ENCODE measurements at places on chromosomes 1 and 21.
A peak's percentile ranks its signal among the peaks of the same experiment; 100 is the strongest.

DNA sequence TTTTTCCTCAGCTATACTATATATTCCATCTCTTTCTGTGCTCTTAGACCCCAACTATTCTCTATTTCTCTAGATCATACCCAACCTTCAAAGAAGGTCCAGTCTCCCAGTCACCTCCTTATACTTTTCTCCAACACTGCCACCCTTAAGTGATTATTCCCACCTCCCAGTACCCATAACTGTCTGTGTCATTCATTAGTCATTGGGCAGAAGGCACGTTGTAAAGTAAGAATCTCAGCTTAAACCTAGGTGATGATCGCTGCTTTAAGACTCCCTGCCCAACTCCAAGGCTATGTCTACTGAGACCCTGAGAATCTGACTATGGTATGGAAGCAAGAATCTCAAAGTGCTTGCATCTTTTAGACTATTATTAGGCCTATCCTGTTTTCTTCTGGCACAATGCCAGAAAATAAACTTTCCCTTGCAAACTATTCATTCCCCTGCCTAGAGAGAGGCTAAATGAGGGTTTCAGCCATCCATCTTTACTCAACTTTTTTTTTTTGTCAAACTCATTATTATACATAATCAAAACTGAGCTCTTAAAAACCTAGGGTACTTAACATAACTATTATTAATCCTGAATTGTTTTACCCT, 174.3 kb upstream of the DPT start:
- DNase-seq = no peak

DNA sequence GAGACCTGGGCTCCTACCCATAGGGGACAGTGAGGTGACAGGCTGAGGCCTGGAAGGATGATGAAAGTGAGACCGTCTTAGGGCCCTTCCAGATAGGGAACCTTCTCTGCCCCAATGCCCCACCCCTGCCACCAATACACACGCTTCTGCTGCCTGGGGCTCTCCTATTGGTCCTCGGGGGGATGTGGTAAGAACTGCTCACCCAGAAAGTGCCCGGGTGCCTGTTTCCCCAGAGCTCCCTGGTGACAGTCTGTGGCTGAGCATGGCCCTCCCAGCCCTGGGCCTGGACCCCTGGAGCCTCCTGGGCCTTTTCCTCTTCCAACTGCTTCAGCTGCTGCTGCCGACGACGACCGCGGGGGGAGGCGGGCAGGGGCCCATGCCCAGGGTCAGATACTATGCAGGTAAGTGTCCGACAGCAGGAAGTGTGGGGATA, 948 bp downstream of the SEMA4A start:
- no peak for DNase-seq

DNA sequence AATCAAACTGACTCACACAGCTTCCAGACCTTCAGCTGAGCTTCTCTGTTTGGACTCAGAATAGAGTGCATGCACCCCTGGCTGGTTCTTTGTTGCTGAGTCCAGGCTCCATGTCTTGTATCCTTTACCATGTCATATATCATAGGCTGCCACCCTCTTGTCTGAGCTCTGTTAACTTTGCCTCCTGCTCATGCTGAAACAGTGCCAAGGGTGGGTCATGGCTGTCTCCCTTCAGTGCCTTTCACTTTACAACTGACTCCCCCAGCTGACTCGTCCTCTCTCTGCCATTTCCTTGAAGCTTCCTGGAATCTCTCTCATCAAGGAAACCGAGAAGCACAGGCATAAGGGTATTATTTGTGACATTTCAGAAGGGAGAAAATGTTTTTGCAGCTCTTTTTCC, 885.3 kb downstream of the TTLL7 start:
- no peak for DNase-seq

DNA sequence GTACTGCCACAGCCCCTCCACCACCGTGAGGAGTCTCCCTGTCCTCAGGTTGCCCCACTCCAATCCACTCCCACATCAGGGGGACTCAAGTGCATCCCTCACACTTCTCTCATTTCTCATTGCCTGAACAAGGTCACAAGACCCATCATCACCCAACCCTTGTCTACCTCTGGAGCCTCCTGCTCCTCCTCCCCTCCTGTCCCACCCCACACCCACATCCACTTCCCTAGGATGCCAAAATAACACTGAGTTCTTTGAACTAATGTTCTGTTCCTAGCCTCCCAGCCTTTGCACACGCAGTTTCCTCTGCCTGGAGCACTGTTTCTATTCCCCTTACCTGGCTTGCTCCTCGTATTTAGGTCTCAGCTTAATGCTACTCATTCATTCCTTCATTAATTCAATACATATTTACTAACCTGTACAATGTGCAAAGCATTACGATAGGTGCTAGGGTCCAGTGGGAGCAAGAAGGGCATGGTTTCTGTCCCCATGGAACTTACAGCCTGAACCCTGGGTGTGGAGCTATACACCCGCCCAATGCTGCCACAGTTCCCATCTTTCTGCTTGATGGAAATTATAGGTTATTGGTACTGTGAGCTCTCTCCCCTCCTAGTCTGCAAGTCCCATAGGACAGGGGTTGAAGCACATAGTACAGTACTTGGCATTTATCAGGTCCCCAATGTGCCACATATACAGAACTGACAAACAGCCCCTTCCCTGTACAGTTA, 96.1 kb upstream of the GRIK3 start:
- no peak for DNase-seq

DNA sequence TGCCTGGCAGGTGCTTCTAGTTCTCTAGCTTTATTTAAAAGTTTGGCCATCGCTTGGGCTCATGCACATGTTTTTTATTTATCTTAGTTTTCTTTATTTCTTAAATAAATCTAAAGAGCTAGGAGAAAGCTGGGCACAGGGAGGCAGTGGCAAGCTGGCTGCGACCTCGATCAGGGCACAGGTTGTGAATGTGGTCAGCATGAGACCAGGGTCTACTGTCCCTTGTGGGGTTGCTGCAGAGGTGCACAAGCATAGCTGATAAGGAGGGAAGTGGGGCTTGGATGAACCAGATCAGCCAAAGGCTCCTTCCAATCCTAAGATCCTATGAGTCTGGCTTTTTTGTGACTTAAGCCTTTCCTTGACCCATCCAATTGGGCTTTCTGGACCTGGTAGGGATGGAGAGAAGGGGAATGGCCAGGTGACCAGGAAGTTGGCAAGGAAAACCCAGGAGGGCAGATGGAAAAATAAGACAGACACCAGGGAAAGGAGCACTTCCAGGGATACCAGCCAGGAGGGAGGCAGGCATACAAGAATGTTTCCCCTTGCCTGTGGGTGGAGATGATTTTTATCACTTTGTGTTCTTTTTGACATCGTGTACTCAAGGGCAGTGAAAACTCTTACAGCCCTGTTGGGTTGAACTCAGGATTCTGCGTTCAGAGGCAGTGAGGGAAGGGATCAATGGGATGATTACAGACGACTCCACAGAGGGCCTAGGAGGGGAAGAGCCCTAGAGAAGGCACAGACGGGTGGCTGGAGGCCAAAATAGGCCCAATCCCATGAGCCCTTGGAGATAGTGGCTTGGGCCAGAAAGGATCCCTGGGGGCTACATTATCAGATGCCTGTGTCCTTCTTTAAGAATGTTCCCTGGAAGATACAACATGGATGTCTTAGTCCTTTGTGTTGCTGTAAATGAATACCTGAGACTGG, 8.5 kb downstream of the CYP4B1 start:
- DNase-seq = no peak

DNA sequence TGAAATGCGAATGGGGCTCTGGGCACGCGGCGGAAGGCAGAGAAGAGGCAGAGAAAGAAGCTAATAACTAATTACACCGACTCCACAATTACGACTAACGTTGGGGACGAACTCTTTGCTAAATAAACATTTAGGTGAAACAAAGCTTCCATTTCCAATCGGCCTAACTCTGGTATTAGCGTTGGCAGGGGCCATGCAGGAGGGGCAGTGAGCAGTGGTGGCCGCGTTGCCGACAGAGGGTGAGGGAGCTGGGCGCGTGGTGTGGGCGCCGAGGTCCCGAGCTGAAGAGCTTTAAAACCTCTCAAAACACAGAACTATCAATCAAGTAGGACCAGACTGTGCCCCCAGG, 553 bp upstream of the NDUFV3 start:
- no peak for DNase-seq

- peak; percentile 45 for DNase-seq
Measured at GRCh38 chr1:108200687-108201051, 526 bp upstream of the SLC25A24 start.

DNA sequence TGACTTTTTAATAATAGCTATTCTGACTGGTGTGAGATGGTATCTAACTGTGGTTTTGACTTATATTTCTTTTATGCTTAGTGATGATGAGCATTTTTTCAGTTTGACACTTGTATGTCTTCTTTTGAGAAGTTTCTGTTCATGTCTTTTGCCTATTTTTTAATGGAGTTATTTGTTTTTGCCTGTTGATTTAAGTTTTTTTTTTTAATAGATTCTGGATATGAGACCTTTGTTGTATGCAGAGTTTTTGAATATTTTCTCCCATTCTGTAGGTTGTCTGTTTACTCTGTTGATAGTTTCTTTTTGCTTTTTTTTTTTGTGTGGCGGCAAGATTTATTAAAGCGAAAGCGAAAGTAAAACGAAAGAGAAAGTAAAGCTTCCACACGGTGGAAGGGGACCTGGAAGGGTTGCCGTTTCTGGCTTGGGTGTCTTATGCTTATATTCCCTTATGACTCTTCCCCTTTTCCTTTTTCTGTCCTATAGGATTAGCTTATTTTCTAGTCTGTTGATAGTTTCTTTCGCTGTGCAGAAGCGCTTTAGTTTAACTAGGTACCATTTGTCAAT, 67.6 kb downstream of the TBX19 start:
- peak; percentile 37 for DNase-seq

DNA sequence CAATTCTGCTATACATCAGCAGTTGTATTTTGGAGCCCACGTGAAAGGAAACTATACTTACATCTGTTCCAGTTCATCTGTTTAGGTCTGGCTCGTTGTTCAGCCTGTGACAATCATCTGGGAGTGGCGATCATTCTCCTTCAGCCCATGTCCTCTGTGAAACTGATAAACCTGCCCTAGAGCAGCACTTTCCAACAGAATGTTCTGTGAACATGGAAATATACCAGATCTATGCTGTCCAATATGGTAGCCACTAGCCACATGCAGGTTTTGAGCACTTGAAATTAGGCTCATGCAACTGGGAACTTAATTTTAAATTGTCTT, 24.5 kb upstream of the COQ8A start:
- DNase-seq = no peak

GRCh38 chr1:187443939-187444338, 615.2 kb downstream of the PLA2G4A start:
- DNase-seq = no peak

- DNase-seq = no peak
Measured at GRCh38 chr1:108886292-108886691, 9.5 kb downstream of the GPSM2 start.

GRCh38 chr1:248102847-248103246, 7.9 kb downstream of the OR2L13 start:
- no peak for DNase-seq

GRCh38 chr1:27507960-27508665, 18.1 kb upstream of the WASF2 start:
- no peak for DNase-seq

GRCh38 chr1:44798481-44799365, 1.5 kb upstream of the PLK3 start:
- no peak for DNase-seq

GRCh38 chr1:243428617-243429342, 172.9 kb downstream of the SDCCAG8 start:
- no peak for DNase-seq

DNA sequence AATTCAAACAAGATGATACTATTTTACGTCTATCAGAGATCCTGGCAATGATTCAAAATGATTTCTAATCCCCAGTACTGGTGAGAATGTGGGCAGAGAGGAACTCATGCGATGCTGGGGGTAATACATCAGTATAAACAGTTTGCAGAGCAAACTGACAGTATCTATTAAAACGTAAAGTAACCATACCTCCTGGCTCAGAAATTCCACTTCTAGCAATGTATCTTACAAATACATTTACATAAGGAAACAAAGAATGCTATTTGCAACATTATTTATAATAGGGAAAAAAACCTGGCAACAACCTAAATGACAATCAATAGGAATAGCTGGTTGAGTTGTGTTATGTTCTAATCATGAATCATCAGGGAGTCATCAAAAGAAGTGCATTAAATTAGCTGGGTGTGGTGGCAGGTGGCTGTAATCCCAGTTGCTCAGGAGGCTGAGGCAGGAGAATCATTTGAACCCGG, 15.9 kb downstream of the RCAN1 start:
- DNase-seq = no peak

GRCh38 chr1:9070486-9070885, 1.1 kb upstream of the SLC2A5 start:
- no peak for DNase-seq

- DNase-seq = peak; percentile 24
Measured at GRCh38 chr1:228082918-228083870, 686 bp downstream of the ARF1 start.

GRCh38 chr1:183484254-183484653, 12.0 kb downstream of the SMG7 start:
- DNase-seq = no peak

DNA sequence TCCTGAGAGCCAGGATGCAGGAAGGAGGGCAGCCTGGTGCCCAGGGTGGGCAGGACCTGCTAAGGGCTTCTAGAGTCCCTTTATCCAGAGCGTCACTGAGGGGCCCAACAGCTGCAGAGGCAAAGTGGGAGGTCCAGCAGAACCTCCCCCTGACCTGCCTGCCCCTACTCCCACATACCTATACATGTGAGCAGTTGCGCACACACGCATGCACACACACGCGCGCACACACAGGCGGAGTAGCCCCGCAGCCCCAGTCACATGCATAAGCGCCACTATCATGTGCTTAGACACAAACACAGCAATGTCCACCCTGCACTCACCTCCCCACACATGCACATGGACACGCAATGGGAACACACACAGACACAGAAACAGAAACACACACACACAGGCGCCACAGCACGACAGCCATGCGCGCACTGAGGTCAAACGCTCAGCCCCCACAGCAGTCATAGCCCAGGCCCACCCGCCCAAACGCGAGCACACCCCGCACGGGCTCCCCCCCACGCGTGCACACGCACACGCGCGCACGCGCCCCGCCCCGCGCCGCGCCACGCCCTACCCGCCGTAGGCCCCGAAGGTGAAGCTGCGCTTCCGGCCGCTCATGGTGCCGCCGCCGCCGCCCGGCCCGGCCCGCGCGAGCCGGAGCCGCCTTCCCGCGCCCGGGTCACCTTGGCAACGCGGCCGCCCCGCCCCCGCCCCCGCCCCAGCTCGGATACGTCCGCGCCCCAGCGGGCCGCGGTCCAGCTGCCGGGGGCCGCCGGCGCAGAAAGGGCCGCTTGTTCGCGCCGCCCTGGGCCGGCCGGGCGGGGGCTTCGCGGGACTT, 17.7 kb downstream of the RAP1GAP start:
- DNase-seq = peak; percentile 48

- DNase-seq = no peak
Measured at GRCh38 chr1:155463865-155464650, 98.5 kb downstream of the ASH1L start.

GRCh38 chr1:19797827-19798226, 1.9 kb downstream of the TMCO4 start:
- no peak for DNase-seq

Measured in central memory CD4-positive, alpha-beta T cell (primary cell).